ENCODE measurements at places on chromosomes 4 and X. TPM values are rescaled to one million over a fixed set of nuclear protein-coding genes. Genes with fewer than 3 reads are reported as not detected.

The SFRP2 gene
- 111 TPM for total RNA-seq

The ANOS1 gene
- total RNA-seq = 26.4 TPM

The HOPX gene
- total RNA-seq = 60.1 TPM

The MAGEA8 gene
- total RNA-seq = not detected

The SSX1 gene
- not detected for total RNA-seq

The IDUA gene
- 10.2 TPM for total RNA-seq

The LIAS gene
- total RNA-seq = 20.1 TPM

The PABPC1L2B gene
- total RNA-seq = not detected
